Central memory CD4-positive, alpha-beta T cell (primary cell): ENCODE measurements at places on chromosomes 7 and 10.

DNA sequence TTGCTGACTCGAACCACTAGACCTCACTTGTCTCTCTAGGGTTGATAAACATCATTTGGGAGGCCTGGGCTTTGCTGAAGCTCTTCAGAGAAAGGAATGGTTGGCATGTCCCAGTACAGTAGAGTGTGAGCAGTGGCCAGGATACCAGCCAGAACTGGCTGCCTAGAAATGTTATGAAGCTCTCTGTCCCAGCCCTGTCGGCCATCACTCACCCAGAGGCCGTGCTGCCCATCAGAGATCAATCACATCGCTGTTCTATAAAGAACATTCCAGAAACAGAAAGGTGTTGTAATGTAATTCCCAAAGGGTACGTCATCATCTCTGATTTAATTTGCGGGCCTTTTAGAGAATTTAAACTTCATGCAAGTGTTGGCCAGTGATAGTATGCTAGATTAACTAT is 111.5 kb downstream of the PRPF18 start:
- no peak for DNase-seq

GRCh38 chr10:71569775-71570588 is 149.6 kb downstream of the C10orf105 start:
- DNase-seq, result peak; percentile 59

GRCh38 chr7:47040795-47041347 is 541.0 kb downstream of the TNS3 start:
- DNase-seq, result no peak

DNA sequence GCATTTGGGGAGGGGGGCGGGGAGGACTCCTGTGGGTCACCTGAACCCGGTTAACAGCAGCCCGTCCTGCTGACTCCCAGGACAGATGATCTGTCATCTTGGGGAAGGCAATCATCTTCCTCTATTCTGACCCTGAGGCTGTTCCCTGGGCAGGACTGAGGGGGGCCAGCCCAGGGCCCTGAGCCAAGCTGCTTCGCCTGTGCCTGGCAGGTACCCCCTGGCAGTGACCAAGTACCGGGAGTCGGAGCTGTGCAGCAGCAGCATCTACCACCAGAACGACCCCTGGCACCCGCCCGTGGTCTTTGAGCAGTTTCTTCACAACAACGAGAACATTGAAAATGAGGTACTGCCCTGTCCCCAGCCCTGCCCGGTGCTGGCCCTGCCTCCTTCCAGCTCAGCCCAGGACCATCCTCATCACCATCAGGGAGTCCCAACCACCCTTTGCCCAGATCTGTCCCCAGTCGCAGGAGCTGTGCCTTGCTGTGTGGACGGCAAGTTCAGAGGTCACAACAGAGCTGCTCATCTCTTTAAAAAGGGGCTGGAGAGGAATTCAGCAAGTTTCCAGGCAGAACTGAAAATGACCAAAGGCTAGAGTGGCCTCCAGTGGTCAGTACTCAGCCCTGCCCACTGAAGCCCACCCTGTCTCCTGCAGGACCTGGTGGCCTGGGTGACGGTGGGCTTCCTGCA is 8.1 kb downstream of the AOC1 start:
- no peak for DNase-seq

GRCh38 chr7:131555552-131556052 is 826 bp downstream of the PODXL start:
- DNase-seq, result no peak
